ENCODE measurements at places on chromosomes 7 and 10. TPM values are rescaled to one million over a fixed set of nuclear protein-coding genes. Genes with fewer than 3 reads are reported as not detected.

Gene GATAD1
- 13.1 TPM for total RNA-seq

Gene NEURL1
- not detected for total RNA-seq

Gene LRRC18
- not detected for total RNA-seq

Gene NKX2-3
- total RNA-seq: not detected

Gene TSPAN14
- 41.2 TPM for total RNA-seq

Gene ITPRID1
- total RNA-seq: not detected

Gene TAS2R5
- not detected for total RNA-seq

Gene MNX1
- total RNA-seq: not detected

Gene RNLS
- 23.1 TPM for total RNA-seq

Gene PAX4
- not detected for total RNA-seq

Gene PON1
- not detected for total RNA-seq

Gene NRP1
- total RNA-seq: 175 TPM

Gene OR2A5
- not detected for total RNA-seq

- DNase-seq: no peak
Measured at GRCh38 chr7:70612811-70613210, 519.1 kb upstream of the GALNT17 start.

- no peak for DNase-seq
Measured at GRCh38 chr7:66016131-66016461, 34.1 kb upstream of the GUSB start.

DNA sequence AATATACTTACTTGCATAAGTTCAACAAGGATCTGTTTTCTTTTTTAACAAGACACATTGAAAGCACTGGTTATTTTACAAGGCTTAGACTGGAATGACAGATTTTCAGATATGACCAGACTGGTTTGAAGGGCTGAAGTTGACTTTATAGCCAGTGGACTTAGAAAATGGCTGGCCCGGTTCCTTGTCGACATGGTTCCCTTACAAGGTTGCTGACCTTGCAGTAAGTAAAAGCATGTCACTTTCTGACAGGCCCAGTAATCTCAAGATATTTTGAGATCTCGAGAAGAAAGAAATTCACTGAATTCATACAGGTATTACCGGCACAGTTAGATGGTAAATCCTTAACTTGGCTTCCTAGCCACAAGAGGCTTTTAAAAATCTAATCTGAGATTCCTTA is 136.5 kb downstream of the COBL start:
- DNase-seq: no peak

GRCh38 chr7:34219153-34219718 is 313.9 kb downstream of the BMPER start:
- no peak for DNase-seq

DNA sequence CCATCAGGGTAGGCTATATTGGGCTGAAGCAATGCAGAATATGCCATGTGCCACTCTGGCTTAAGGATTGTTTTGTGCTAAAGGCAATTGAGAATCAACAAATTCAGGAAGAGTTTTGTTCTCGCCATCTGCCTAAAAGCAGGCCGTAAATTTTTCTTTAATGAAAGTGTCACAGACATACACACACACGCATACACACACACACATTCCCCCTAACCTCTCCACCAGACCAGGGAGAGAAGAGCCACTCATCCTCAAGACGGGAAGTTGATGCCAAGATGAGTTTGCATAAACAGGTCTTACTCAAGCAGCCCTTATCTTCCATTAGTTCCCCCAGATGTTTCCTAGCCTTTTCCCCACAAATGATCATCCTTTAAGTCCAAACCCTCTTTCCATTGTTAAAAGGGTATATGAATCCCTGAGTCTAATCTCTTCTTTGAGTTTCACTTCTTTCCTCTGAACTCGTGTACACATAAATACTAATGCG is 59.6 kb upstream of the TRIM24 start:
- DNase-seq: no peak

- no peak for DNase-seq
Measured at GRCh38 chr10:68121020-68121743, 11.9 kb downstream of the MYPN start.

DNA sequence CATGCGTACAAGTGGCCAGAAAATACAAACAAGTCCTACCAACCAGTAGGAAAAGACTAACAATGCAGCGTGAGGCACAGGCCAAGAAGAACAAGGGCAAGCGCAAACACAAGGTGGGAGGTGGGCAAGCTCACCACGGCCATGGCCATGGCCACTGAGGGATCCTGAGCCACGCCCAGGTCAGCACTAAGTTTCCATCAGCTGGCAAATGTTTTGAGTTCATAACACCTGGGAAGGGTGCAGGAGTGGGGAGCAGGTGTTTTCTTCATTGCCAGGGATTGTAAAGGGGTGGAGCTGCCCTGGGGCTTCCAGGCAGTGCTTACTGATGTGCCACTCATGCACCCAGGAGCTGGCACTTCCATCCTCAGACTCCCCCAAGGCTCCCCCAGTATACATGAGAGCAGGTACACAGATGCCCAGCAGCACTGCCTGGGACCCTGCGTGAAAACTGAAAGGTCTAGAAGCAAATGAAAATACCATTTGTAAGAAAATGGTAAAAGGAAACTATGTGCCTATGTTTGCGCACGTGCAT is 139.2 kb upstream of the RET start:
- no peak for DNase-seq

DNA sequence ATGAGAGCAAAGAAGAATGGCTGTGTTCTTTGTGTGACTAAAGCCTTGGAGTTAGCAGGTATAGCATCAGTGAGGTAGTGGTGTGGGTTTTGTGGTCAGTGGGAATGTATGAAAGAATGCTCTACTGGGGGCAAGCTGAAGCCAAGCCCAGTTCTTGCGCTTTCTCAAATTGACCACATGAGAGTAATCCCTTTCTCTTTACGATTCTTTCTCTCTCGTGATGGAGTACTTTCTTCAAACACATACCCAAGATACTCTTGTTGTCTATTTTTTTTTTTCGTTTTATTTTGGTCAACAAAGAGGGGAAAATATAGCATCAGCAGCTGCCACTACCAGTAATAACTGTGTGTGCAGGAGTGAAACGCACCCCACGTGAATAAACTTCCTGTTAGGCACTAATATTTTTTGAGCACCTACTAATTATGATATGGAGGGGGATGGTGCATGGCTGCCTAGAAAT is 8.4 kb upstream of the PANK1 start:
- no peak for DNase-seq

DNA sequence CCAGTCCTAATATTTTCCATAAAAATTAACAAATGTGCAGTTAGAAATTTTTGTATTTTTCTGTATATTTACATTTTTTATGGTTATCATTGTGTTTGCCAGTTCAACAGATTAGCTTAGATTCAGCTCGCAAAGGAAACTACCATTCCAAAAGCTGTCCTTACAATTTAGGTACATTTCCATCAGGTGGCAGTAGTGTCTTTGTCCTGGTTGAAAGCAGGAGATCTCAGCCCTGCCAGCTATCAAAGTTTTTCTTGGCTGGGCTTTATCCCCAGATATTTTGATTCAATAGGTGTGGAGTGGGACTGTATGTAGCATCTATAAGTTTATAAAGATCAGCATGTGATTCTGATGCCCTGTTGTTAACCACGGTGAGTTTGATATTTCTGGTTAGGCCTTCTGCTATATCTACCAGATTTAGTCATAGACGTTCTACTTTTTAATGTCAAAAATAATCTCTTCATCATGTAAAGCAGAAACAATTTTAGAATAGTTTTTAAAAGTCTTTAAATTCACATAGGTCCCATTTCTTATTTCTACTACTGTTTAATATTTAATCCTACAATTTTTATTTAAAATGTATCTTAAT is 15.5 kb upstream of the ICA1 start:
- DNase-seq: no peak

DNA sequence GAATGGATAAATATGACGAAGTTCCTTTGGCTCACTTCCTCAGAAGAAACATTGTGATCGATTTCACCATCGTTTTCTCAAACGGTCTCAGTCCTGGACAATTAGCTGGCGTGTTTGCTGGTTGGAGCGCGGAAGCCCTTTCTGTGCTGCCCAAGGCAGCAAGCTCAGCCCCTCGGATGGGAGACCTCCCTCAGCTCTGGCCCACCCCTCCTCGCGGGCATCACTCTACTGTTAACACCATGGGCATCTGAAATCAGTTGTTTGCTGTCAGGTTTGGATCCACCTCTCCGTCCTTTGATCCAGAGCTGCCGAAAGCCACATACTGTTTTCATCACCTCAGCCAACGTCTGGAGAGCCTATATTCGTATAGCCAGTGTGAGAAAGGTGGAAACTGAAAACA is 68.2 kb downstream of the C10orf143 start:
- DNase-seq: no peak

DNA sequence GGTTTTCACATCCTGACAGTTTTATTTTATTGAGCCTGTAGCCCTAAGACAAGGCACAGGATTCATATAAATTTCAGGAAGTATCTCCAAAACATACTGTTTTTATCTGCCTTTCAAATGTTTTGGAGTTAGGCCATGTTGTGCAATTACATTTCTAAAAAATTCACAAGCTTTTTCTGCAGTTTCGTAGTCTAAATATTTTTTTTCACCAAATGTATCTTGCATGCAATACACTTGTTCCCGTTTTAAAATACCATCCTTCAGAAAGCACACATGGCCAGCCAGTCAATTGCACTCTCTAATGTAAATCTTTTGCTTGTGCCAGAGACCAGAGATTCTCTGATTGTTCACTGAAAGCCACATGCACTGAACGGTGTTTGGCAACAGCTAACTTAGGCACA is 161.5 kb upstream of the PRKCQ start:
- DNase-seq: no peak

- DNase-seq: no peak
Measured at GRCh38 chr10:4434516-4435071, 391.4 kb upstream of the AKR1E2 start.

DNA sequence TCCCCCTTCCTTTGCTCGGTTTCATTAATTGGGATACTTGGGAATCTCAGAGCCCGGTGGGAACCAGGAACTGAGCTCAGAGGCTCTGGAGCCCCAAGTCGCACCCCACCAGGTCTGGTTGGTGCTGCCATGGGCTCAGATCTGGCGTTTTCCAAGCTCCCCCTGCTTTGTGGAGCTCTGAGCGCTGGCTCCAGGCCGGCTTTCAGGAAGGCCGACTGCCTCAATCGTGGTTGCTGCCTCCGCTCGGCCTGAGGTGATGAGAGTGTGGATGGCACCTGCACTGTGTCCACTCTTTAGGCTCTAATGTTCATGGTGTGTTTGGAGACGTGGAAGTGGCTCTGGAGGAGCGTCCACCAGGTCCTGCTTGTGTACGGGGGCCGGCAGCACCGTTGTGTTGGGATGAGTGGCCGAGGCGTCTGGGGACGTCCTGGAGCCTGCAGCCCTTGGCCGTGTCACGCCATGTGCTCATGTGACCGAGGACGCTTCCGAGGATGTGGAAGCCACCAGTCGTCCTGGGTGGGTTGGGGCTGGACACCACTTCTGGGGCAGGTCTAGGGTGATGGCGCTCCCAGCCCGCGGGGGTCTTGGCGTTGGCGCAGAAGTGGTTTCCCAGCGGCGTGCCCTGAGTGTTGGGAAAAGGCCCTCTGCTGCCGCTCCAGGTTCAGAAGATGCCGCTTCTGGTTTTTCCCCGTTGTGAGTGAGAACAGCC is 8.2 kb downstream of the INPP5A start:
- no peak for DNase-seq

GRCh38 chr7:47253650-47254080 is 328.2 kb downstream of the TNS3 start:
- peak; percentile 64 for DNase-seq

DNA sequence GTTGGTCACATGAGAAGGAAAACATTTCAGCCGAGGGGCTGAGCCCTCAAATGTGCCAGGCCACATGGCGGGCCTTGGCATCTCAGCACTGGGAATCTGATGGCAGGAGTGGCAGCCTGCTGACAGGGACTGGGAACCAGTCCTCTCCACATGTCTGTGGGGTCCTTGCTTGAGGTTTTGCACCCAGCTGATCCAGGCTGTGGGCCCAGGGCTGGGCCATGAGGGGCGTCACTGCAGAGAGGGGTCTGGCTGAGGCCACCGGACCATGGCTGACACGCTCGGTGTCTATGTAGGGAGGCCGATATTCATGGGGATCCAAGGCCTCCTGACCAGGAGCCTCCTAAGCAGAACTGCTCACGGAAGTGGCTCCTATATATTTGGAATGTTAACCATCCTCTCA is 31.0 kb upstream of the PWWP2B start:
- DNase-seq: no peak

DNA sequence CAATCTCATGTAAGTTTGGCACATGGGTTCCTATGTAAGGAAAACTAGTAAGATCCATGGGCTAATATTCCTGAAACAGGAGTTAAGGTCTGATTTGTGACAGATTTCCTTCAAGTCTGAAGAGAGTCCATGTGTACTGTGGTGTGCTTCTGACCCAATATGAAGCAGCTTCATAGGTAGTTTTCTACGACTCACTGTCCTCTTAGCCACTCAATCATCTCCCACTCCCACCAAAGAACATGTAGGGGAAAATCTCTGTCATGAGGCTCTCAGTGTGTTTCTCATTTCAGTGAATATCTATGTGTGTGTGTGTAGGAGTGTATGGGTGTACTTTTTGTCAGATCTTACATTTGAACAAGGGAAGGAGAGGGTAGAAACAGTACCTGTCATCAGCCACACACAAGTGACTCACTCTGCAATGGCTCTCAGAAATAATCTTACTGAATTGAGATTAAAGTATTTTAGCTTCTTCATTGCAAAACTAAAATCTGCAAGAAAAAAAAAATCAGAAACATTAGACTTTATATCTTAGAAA is 31.1 kb downstream of the RELN start:
- no peak for DNase-seq

- DNase-seq: peak; percentile 63
Measured at GRCh38 chr7:5420067-5420880, 3.4 kb downstream of the TNRC18 start.

Data from left ventricle myocardium superior (tissue), 1 donor.